Stimulated activated CD4-positive, alpha-beta T cell treated with anti-CD3 and anti-CD28 coated beads, Interleukin-1b, Interleukin-23, amount 100 ng/mL, for 24 hours (primary cell): ENCODE measurements at places on chromosomes 13 and 19.

DNA sequence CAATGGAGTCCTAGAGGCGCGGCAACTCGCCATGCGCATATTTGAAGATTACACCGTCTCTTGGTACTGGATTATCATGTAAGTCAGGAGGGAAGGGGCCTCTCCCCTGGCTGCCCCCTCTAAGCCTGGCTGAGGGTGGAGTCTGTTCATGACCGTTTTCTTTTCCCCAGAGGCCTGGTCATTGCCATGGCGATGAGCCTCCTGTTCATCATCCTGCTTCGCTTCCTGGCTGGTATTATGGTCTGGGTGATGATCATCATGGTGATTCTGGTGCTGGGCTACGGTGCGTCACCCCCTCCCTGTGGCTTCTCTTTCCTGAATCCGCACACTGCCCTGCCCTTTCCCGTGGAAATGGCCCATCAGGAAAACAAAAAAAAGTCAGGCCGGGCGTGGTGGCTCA, 6.5 kb downstream of the SLC44A2 start:
- DNase-seq = no peak

DNA sequence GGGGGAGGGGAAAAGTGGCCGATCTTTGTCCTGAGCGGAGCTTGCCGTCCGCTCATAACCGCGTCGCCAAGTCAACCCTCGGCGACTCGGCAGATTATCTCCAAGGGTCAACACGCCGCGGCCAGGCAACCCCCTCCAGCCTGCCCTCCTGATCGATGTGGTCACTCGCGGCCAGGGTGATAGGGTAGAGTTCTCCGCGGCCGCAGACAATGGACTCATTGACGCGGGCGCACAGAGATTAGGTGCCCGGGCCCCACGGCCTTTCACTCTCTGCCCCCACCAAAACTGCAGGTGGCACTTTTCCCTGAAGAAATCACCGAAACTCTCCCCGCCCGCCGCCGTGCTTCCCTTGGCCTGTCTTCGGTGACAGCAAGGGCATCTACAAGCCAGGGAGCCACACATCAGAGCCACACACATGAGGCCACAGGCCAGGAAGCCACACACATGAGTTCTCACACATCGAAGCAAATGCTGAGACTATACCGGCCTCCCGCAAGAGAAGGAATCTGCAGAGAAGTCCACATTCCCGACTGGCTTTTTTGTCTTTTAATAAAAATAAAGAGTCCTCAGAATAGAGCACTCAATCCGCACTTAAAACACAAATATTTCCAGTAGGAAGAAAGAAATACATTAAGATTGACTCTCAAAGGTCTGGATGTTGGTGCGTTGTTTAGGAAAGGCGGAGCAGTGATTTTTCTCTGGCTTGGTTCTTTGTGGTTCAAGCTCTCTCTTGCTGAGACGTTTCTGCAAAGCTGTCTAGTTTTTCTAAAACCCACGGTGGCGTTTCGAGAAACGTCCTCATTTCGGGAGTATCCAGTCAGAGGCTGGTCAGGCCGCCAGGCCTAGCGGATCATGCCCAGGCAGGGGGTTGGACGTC, 1.5 kb upstream of the PDX1 start:
- DNase-seq = no peak

GRCh38 chr19:5179256-5179655, 161.4 kb downstream of the PTPRS start:
- no peak for DNase-seq

- DNase-seq = no peak
Measured at GRCh38 chr13:65965501-65965900, 1264.6 kb downstream of the PCDH9 start.

DNA sequence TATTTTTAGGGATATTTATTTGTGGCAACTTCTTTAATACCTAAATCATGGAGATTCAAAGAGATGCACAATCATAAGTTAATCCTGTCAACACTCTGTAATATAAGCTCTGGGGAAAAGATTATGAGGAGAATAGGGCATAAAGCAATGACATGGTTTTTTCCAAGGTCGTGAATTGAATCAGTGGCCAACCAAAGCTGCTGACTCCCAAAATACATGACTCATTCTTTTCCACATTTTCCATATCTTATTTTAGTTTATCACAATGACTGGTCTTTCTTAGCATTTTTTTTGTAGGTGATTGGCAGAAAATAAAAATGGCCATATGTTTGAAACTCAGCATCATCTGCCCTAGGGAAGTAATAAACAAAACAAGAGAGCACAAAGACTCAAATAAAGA, 28.5 kb upstream of the RBM26 start:
- no peak for DNase-seq

- DNase-seq = no peak
Measured at GRCh38 chr13:76635232-76636230, 250.7 kb downstream of the KCTD12 start.

DNA sequence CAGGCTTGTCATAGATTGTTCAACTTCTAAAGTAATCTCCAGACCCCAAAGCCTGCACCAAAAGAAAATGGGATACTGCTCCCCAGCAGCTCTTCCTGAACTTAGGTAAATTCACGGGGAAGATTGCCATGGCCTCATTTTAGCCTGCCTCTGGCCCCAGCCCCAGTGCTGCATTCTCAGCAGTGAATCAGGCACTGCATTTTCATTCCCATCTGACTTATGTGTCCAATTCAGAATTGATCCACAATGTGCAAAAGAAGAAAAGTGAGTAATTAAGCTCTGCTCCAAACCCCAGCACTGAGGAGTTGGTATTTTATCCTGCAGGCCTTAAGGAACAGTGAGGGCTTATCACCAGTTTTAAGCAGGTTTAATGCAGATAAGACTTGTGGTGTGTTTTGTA, 176.4 kb downstream of the KCTD12 start:
- no peak for DNase-seq

- DNase-seq = peak; percentile 30
Measured at GRCh38 chr19:34217952-34218817, 36.2 kb upstream of the GARRE1 start.

DNA sequence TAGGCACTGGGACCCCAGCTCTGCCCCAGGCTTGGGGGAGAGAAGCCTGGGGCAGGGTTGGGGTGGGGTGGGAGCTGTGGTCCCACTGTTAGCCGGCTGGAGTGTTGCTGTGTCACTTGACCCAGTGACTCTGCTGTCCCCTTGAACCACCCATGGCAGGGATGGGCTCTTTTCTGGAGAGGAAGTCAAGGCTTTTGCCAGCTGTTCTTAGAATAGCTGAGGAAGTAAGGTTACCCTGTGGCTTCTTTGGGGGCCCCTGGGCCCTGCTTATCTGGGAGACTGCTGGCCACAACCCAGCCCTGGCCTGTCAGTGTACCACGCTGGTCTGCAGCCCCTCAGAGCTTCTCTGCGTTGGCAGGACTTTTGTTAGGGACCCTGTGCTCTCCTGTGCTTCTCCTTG, 9.1 kb downstream of the PNPLA6 start:
- no peak for DNase-seq

DNA sequence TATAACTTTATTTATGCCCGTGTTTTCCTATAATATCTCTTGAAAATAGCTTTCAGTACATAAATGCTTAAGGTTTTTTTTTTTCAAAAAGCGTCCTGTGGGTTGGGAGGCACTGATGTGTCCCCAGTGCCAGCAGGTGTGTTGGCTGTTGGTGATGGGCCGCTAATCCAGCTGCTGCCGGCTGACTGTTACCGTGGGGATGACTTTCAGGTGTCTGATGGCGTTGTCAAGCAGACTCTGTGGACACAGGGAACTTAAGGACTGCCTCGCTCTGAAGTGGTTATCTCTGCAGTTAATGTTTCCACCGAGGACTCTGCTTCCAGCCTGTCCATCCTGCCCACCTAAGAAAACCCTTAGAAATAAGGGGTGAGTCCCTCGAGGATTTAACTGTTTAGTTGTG, 94.5 kb downstream of the ANKRD10 start:
- no peak for DNase-seq

DNA sequence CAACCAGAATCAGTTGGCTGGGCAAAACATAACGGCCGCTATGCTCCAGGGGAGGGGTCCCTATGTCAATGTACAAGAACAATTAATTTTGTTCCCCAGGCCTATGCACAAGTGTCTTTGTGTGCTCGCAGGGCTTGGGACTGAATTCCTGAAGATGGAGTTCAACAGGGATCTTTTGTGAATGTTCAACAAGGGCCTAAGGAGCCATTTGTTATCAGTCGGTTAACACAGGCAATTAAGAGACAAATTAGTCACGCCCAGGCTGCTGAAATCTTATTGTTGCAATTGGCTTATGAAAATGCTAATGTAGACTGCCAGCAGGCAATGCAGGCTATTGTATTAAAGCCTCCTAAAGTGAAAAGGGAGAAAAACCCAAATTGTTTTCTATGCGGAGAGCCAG, 117.5 kb downstream of the ZNF429 start:
- DNase-seq = no peak

GRCh38 chr19:15315101-15315500, 17.2 kb downstream of the BRD4 start:
- no peak for DNase-seq

- no peak for DNase-seq
Measured at GRCh38 chr13:110486061-110486715, 75.3 kb downstream of the RAB20 start.
